PC-3 (cell line): ENCODE measurements at places on chromosomes 7 and 10. TPM values are rescaled to one million over a fixed set of nuclear protein-coding genes. Genes with fewer than 3 reads are reported as not detected.
A peak's percentile ranks its signal among the peaks of the same experiment; 100 is the strongest.

DNA sequence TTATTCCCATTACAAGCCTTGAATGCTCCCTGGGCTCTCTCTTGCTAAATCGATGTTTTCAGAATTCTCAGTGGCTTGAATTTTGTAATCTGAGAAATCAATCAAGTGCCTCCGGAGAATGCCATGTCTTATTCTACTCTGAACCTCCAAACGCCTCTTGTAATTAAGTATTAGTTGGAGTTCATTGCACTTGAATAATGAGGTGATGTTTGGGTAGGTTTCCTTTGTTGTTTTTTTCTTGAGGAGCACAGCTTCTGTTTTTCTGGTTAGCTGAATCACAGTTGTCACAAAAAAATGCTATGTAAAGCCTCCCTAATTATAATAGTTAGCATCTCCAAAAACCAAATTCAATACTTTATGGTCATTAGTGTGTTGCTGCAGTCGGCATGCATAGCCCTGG is 100.3 kb downstream of the PLPP4 start:
- DNase-seq = no peak

DNA sequence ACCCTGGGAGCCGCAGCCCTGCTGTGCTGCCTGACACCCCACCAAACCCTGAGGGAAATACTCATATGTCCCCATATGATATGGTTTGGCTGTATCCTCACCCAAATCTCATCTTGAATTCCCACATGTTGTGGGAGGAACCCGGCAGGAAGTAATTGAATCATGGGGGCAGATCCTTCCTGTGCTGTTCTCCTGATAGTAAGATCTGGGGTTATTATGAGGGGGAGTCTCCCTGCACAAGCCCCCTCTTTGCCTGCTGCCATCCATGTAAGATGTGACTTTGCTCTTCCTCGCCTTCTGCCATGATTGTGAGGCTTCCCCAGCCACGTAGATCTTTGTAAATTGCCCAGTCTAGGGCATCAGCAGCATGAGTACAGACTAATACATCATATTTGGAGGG is 68.7 kb downstream of the RGS10 start:
- no peak for DNase-seq

DNA sequence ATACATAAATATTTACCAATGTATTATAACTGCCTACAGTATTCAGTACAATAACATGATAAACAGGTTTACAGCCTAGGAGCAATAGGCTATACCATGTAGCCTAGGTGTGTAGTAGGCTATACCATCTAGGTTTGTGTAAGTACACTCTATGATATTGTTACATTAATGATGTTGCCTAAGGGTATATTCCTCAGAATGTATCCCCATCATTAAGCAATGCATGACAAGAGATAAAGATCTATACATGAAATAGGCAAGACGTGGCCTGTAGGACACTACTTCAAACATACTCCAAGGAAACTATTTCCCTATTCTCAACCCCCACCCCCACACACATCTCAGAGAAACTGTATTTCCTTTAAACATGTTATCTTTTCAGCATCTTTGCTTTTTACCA is 15.3 kb upstream of the ADAM22 start:
- no peak for DNase-seq

DNA sequence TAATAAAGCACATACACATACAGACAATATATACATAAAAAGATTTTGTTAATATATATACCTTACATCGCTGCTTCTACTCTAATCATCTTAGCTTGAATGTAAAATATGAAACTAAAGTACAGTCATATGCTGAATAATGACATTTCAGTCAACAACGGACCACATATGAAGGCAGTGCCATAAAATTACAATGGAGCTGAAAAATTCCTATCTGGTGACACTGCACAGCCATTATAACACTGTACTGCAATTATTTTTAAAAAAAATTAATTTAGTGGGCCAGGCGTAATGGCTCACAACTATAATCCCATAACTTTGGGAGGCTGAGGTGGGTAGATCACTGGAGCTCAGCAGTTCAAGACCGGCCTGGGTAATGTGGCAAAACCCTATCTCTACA is 122.3 kb downstream of the JMJD1C start:
- DNase-seq = peak; percentile 40

GRCh38 chr10:30984563-30985328 is 46.9 kb downstream of the ZNF438 start:
- peak; percentile 59 for DNase-seq

DNA sequence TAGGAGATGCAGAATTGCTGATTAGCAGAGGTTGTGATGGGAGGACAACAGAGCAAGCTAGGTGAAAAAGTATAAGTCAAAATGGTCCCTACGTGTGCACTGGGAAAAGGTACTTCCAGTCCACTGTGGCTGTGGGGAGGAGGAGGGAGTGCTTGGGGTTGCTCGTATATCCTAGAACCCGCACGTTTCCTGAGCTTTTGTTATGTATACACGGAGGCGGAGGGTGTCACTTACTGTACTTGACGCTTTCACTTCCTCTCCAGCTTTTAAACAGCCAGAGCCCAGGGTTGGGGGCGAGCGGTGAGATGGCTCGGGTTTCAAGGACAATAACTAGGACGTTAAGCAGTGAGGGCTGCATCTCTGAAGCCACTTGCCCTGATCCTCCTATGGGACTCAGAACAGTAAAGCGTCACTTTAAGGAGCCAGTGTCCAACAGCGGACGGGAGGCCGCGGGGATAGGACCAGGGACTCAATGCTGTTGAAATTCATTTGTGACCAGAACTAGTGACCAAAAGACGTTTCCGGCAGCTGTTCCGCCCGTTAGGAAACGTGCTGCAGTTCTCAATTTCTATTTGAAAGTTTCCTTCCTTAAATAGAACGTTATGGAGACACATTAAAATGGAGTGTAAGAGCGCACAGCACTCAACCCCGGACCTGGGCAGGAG is 985 bp upstream of the ETV1 start:
- peak; percentile 54 for DNase-seq

DNA sequence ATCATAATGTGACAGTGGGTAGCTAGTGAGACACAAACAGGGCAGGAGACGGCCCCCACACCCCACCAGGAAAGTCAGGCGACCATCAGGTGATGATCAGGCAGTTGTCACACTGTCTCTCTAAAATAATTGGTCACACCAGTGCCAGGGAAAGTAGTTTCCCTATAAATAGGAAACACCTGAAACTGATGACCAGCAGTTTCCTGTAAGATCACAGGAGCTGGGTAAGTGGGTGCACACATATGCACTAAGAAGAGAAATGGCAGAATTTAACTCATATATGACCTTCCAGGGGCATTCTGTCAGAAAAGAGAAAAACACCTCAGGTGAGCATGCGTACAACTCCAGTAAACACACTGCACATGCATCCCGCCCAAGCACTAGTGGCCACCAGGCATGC is 620.5 kb upstream of the GHITM start:
- DNase-seq = no peak

GRCh38 chr10:28463141-28463540 is 69.8 kb upstream of the WAC start:
- no peak for DNase-seq

DNA sequence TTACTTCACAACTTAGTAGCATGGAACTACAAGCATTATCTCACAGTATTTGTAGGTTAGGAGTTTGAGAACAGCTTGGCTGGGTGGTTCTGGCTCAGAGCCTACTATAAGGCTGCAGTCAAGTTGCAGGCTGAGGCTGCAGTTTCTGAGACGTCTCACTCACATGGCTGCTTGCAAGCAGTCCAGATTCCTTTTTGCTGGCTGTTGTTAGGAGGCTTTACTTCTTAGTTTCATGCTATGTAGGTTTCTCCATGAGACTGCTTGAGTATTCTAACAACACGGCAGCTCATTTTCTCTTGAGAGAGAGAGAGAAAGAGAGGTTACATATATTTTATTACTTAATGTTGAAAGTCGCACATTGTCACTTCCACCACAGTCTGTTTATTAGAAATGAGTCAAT is 1073.9 kb downstream of the NXPH1 start:
- no peak for DNase-seq

DNA sequence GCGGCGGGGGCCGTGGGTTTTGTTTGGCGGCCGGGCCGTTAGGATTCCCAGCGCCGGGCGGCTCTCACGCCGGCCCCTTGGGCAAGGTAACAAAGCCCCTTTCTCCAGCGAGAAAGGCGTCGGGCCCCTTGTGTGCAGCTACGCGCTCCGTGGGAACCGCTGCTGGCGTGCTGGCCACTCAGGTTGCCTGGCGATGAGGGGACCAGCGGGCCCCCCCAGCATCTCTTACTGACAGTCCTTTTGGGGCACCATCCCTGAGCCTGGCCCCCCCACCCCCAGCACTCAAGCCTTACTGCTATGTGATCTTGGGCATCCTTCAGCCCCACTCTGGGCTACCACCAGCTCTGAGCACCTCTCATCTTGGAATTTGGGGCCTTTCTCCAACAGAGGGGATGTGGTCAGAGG is 1.8 kb downstream of the LFNG start:
- no peak for DNase-seq

DNA sequence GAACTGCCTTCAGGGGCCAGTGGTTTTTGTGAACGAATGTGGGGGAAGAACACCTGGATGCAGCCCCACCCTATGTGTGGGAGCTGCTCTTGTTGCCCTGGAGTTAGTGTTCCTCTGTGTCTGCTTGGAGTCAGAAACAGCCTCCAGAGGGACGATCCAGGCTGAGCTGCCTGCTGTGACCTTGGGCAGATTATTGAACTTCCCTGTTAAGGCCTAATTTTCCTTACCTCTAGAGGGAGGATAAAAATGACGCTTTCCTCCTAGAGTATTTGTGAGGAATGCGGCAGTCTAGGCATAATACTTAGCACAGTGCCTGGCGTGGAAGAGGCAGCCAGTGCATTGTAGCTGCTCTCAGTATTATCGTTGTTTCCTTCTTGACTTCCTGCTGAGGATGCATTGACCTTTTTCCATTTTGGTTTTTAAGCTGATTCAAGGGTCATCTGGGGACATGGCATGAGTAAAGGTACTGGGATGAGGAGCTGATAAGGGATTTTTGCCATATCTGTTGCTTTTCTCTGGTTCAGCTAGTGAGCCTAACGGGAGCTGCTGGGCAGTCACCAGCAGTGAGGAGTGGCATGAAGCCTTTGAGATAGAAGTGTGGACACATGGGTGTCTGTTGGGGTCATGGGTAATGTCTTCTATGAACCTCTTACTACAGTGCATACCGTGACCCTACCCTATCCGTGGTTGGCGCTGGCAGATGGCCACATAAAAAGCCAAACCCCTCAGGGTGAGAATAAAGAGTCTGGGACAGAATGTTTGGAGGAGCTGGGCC is 6.4 kb downstream of the ZFYVE27 start:
- DNase-seq = no peak

- DNase-seq = no peak
Measured at GRCh38 chr7:100126239-100126930, 382 bp upstream of the MBLAC1 start.

GRCh38 chr7:104927055-104927454 is 87.0 kb upstream of the KMT2E start:
- no peak for DNase-seq

GRCh38 chr7:76123316-76123715 is 75.4 kb downstream of the MDH2 start:
- peak; percentile 5 for DNase-seq

GRCh38 chr7:4137552-4137951 is 544.5 kb upstream of the FOXK1 start:
- no peak for DNase-seq

DNA sequence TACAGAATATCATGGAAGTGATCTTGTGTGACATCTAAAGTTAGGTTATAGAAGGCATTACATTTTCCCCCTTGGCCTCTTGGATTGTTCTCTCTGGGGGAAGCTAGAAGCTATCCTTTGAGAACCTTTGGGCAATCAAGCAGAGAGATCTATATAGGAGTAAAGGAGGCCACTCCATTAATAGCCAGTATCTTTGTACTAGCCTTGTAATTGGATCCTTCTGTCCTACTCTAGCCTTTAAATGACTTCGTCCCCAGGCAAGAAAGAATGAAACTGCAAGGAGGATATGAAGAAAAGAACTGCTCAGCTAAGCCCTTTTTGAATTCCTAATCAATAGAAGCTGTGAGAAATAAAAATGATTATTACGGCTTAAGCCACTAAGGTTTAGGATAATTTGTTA is 230.9 kb downstream of the AGMO start:
- DNase-seq = no peak

- DNase-seq = no peak
Measured at GRCh38 chr7:116828281-116828680, 34.1 kb upstream of the CAPZA2 start.

GRCh38 chr7:112495810-112496462 is 15.1 kb downstream of the LSMEM1 start:
- DNase-seq = peak; percentile 69

GRCh38 chr7:128679920-128680319 is 7.8 kb downstream of the GARIN1A start:
- DNase-seq = no peak

DNA sequence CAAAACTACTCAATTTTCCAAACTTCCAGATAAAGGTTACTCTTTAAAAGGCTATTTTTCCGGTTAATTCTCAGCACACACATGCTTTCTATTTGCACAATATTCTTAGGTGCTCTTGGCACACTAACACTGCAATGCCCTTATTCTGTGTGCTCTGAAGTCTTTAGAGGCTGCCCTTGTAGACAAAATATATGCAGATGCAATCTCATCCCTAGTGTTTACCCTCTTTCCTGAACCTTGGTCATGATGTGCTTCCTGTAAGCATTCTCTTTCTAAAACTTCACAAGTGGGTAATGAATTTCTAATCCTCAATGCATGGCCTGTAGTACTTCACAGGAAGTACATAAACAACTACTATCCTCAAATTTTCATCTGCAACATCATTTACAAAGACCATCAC is 41.1 kb upstream of the TUBB8 start:
- no peak for DNase-seq

DNA sequence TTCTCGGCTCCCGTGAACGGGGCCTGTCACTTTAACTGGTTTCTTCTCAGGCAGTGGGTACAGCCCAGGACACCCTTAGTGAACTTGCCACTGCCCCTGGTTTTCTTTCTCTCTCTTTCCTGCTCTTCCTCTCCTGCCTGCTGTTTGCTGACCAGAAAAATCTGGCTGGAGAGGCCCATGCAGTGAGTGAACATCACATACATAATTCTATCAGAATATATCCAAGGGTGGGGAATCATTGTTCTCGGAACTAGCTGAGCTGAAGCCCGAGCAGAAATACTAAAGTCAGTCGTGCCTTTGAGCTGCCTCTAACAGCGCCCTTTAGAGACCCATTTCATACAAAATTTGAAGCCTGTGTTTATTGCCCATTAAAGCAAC is 501.5 kb upstream of the GALNT17 start:
- DNase-seq = no peak

C10orf67 gene
- 0.15 and 0.29 TPM in 2 replicates for total RNA-seq

PCGF6 gene
- 8.8 and 11.6 TPM in 2 replicates for total RNA-seq

SEM1 gene
- 263 and 292 TPM in 2 replicates for total RNA-seq

SSC4D gene
- 0.86 and 1.3 TPM in 2 replicates for total RNA-seq

FAM237B gene
- not detected in 2 replicates for total RNA-seq

HSPA12A gene
- total RNA-seq = 1.8 and 3.1 TPM in 2 replicates

OR9A2 gene
- total RNA-seq = not detected in 2 replicates

MCMBP gene
- total RNA-seq = 34.7 and 36.1 TPM in 2 replicates

MRPS33 gene
- total RNA-seq = 38.5 and 57.1 TPM in 2 replicates

TMEM139 gene
- 5.2 and 6.2 TPM in 2 replicates for total RNA-seq

GNG11 gene
- 3.0 and 4.4 TPM in 2 replicates for total RNA-seq

TRDMT1 gene
- 1.3 and 2.0 TPM in 2 replicates for total RNA-seq
